ENCODE measurements at places on chromosomes 4 and X.

DNA sequence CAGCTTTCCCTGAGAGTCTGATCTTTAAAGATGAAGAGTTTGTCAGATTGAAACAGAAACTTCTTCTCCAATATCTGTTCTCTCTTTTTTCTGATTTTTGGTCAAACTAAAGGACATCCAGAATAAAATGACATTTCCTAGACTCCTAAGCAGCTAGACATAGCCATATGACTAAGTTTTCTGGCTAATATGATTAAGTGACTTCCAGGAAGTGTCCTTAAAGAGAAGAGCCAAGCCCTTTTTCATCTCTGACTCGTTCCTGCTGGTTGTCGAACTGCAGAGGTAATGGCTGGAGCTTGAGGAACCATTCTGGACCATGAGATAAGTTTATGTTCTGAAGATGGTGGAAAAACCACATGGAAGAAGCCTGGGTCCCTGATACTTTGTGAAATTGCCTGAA, 546.0 kb downstream of the BCOR start:
- DNase-seq = no peak

GRCh38 chr4:138671606-138672084, 343.9 kb upstream of the NOCT start:
- no peak for DNase-seq

- DNase-seq = no peak
Measured at GRCh38 chrX:150635952-150636351, 57.2 kb upstream of the MTMR1 start.

- DNase-seq = no peak
Measured at GRCh38 chrX:12440246-12440645, 302.0 kb downstream of the FRMPD4 start.

GRCh38 chr4:39812500-39812899, 114.6 kb downstream of the UBE2K start:
- DNase-seq = no peak

GRCh38 chrX:41722816-41723618, 964 bp upstream of the GPR82 start:
- DNase-seq = no peak
